Large intestine (tissue), 12 donors: ENCODE measurements at places on chromosomes 1 and 21. TPM values are rescaled to one million over a fixed set of nuclear protein-coding genes. Genes with fewer than 3 reads are reported as not detected.
A peak's percentile ranks its signal among the peaks of the same experiment; 100 is the strongest.

GRCh38 chr1:28895896-28896608 lies 18.3 kb upstream of the EPB41 start:
- no peak for DNase-seq

ZSWIM5 gene
- polyA plus RNA-seq: 9.3 TPM

LCE2B gene
- polyA plus RNA-seq: not detected

DNA sequence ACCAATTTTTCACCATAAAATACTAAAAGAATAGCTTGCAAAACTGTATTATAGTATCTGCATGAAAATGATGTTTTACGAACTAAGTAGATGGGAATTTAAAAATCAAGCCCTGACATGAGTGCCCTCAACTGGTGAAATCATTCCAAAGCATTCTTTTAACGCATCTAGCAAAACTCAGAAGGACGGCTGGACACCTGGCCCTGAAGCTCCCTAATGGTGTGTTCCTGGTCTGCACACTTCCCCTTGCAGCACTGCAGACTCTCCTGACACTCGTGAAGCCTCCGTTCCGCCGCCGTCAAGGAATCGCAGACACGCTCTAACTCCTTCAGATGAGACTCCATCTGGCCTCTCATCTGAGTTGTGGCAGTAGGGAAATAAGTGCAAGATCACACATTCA lies 39.9 kb downstream of the ODF2L start:
- no peak for DNase-seq

SPATA45 gene
- 0.25 TPM for polyA plus RNA-seq

S100A9 gene
- 40.3 TPM for polyA plus RNA-seq

IFI44L gene
- polyA plus RNA-seq: 1.8 TPM

DNA sequence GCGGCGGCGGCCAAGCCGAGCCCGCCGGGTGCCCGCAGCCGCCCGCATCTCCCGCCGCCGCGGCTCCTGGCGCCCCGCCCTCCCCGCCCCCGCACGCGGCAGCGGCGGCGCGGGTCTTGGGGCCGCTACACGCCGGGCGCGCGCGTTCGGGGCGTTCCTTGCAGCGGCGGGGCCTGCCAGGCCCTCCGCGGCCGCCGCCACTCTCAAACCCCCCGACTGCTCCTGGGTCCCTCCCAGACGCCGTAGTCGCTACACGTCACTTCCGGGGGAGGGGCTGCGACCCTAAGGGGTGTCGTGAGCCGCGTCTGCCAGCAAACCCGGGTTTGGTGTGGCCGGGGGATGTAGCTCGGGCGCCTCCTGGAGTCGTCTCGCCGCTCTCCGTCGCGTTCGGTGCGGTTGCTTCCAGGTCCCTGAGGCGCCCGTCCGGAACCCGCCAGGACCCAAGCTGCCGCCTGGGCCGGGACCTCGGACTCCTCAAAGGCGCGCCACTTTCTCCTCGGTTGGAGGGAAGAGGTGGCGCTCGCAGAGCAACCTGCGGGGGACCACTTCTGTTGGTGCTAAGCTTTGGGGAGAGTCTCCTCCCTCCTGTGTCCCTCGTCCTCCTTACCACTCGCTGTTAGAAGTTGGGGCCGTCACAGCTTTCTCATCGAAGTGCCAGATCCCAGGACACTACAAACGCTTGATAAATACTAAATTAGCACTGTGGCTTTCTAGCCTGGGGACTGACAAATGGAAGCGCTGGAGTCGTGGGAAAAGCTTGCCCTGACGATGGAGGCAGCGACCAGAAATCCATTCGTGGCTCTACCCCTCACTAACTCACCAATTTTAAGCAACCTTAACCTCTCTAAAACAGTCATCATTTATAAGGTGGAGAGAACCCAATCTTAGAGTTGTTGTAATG lies at the start of gene ELK4:
ELK4 (minus strand) TSS at position 244 of the 901 bp plus-strand sequence. CDS start 8,129 bp downstream, outside the sequence.
- peak; percentile 99 for DNase-seq

TMEM35B gene
- 33.1 TPM for polyA plus RNA-seq

CFAP141 gene
- not detected for polyA plus RNA-seq

GNG12 gene
- 120 TPM for polyA plus RNA-seq

PRR9 gene
- 0.06 TPM for polyA plus RNA-seq

- no peak for DNase-seq
Measured at GRCh38 chr1:155507945-155508344, 54.7 kb downstream of the ASH1L start.

- DNase-seq: no peak
Measured at GRCh38 chr1:217919683-217920388, 288.7 kb downstream of the SPATA17 start.

DNA sequence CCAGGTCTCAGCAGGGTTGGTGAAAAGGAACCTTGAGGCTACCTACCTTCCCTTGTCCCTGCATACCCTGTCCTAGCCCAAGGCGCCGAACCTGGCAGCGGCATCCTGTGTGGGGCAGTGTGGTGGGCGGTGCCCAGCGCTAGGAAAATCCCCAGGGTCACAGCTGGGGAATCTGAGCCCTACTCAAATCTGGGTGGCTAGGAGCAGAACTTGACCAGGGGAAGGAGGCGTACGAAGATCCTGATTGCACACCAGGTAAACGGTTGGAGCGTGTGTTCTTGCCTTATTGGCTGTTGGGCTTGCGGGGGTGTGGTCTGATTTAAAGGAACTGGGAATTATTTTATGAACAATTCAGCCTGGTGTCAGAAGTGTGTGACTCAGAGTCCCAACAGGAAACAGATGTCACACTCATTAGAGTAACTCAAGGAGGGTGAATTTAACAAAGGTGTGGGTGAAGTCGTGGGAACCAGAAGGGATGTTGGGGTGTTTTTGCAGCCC lies 118.6 kb downstream of the LRIG2 start:
- DNase-seq: no peak
